ENCODE measurements at places on chromosomes 1 and 21.
A peak's percentile ranks its signal among the peaks of the same experiment; 100 is the strongest.

DNA sequence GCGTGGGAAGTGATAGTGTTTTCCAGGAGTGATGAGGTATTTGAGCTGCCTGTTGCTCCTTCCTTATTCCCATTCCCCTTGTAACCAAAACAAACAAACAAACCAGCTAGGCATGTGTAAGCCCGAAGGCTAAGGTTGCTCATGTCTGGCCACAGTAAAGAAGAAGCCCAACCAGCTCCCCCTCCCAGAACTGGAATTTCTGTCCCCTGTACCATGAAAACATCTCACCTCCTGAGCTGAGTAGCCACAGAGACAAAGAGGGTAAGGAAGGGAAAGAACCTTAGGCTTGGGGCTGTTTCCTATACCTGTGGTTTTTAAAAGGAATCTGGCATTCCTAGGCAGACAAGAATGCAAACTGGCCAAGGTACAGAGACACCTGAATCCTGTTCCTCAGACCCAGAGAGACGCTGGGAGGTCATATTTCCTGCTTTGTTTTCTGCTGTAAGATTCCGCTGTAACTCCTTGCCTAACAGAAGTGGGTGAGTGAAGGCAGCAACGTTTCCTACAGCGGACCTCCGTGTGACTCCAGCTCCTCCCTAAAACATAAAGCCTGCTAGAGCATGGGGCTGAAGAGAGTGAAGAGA is 41.7 kb upstream of the RAB4A start:
- DNase-seq, result no peak

- DNase-seq, result no peak
Measured at GRCh38 chr1:39692152-39693074, 1.2 kb upstream of the HPCAL4 start.

DNA sequence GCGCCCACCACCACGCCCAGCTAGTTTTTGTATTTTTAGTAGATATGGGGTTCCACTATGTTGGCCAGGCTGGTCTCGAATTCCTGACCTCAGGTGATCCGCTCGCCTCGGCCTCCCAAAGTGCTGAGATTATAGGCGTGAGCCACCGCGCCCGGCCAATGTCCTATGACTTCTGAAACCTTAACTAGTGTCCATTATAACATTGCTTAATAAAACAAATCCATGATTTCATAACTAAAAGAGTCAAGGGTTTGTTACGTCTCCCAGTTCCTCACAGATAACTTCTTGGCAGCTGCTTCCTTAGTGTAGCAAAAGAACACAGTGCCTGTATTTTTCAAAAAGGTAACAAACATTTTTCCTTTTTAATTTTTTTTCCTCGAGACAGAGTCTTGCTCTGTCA is 53.6 kb downstream of the FBXO42 start:
- no peak for DNase-seq

DNA sequence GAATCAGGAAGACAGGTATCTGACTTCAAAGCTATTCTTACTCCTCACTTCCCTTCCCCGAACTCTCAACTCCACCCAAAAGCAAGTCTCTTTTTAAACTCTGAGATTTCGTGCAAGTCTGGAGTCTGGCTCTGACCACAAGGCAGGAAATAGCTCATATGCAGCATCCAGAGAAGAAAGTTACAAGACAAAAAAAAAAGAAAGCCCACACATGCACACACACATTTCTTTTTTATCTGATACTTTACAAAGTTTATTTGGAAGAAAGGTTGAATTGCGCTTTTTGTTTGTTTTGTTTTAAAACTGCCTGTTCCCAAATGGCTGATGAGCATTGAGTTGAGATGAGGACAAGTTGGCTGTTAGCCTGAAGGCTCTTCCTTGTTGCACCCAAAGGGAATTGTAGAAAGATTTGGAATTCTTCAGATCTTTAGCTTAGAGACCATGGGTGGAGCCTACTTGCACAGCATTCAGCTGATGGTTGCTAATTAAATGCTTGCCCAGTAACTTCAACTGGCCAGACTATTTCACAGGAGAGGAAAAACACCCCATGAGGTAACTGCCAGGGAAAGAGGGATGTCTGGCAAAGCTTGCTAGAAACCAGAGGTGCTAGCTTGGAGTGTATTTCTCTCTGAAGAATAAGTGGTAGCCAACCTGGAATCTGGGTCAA is 490.3 kb downstream of the TTLL7 start:
- peak; percentile 25 for DNase-seq

GRCh38 chr1:43932786-43933385 is 715 bp upstream of the ARTN start:
- DNase-seq, result no peak

- DNase-seq, result no peak
Measured at GRCh38 chr1:232393010-232393409, 236.9 kb downstream of the SIPA1L2 start.

Measured in right renal pelvis (tissue), 4 donors.